ENCODE measurements at places on chromosomes 6 and 20. TPM values are rescaled to one million over a fixed set of nuclear protein-coding genes. Genes with fewer than 3 reads are reported as not detected.
A peak's percentile ranks its signal among the peaks of the same experiment; 100 is the strongest.

DNA sequence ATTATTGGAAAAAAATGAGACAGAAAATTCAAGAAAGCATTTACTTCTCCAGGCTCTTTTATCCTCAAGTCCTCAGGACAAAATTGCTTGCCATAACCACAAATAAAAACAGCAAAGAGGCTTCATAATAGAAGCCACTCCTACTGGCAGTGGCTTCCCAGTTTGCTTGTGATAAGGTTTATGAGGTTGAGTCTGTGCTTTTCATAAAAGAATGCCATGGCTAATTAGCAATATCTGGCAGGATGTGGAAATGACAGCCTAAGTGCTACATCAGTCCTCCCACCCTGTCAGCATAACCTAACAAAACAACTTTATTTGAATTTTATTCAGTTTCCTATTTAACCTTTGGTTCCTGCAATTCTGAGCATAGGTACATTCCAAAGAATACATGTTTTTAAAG is 80.9 kb upstream of the HTR1E start:
- H3K27me3 ChIP-seq: no peaks in the 10 kb centered on the region
- no peak overlapping the region for H3K27ac ChIP-seq
- no peak for DNase-seq
- H3K4me1 ChIP-seq: no peaks in the 10 kb centered on the region
- no peak overlapping the region for H3K4me3 ChIP-seq
- no peaks in the 10 kb centered on the region for H3K36me3 ChIP-seq

- no peaks in the 10 kb centered on the region for H3K27me3 ChIP-seq
- no peak for DNase-seq
- H3K4me3 ChIP-seq: no peak overlapping the region
- H3K36me3 ChIP-seq: no peaks in the 10 kb centered on the region
- H3K4me1 ChIP-seq: no peaks in the 10 kb centered on the region
Measured at GRCh38 chr6:98241630-98242029, 592.7 kb upstream of the POU3F2 start.

DNA sequence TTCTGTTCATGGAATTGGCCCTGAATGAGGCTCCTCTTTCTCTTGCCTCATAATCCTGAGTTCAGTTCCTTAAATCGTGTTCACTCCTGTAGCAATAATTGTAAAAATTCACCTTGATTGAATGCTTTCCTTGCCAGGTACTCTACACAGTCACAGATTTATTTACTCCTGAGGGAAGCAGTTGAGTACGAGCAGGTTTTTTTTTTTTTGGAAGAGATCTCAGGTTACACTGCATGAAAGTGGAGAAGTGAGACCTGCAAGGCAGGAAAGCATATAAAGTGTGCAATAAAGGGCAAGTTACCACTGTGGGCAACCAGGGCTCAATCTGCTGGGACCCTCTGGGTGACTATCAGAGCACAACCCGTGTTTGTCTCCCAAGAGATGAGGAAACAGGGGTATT is 93.0 kb upstream of the DOK5 start:
- H3K4me3 ChIP-seq: no peak overlapping the region
- H3K27me3 ChIP-seq: no peaks in the 10 kb centered on the region
- no peaks in the 10 kb centered on the region for H3K4me1 ChIP-seq
- no peaks in the 10 kb centered on the region for H3K36me3 ChIP-seq
- no peak overlapping the region for H3K27ac ChIP-seq

- no peak overlapping the region for H3K4me3 ChIP-seq
- peaks cover 9% of the 10 kb centered on the region for H3K4me1 ChIP-seq
- no peak overlapping the region for H3K27ac ChIP-seq
- H3K27me3 ChIP-seq: no peaks in the 10 kb centered on the region
- H3K36me3 ChIP-seq: no peaks in the 10 kb centered on the region
- no peak for DNase-seq
Measured at GRCh38 chr20:41145317-41145716, 8.0 kb downstream of the PLCG1 start.

DNA sequence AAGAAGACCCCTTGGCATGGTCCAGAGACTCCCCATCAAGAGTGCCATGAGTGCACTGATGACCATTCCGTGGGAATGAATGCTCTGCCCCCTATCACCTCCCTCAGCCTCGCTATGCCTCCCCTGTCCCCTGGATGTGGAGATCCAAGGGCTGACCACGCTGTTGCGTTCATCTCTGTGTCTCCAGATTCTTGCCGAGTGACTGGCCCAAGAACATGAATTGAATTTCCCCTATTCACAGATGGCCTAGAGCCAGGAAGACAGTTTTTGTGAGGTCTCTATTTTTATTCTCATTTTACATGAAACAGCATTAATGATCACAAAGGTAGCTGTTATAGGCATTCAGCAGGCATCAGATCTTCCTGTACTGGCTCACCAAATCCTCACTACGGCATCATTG is 33.6 kb downstream of the MAFB start:
- H3K4me1 ChIP-seq: no peaks in the 10 kb centered on the region
- H3K27me3 ChIP-seq: no peaks in the 10 kb centered on the region
- H3K27ac ChIP-seq: no peak overlapping the region
- no peaks in the 10 kb centered on the region for H3K36me3 ChIP-seq

- H3K4me1 ChIP-seq: no peaks in the 10 kb centered on the region
- DNase-seq: no peak
Measured at GRCh38 chr6:118171852-118172251, 264.8 kb downstream of the SLC35F1 start.

DNA sequence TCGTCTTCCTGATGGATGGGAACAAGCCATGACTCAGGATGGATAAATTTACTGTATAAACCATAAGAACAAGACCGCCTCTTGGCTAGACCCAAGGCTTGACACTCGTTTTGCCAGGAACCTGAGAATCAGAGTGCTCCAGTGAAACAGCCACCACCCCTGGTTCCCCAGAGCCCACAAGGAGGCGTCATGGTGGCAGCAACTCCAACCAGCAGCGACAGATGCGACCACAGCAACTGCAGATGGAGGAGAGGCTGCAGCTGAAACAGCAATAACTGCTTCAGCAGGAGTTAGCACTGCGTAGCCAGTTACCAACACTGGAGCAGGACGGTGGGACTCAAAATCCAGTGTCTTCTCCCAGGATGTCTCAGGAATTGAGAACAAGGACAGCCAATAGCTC is 100.9 kb upstream of the SAMD5 start:
- no peaks in the 10 kb centered on the region for H3K27me3 ChIP-seq
- no peaks in the 10 kb centered on the region for H3K36me3 ChIP-seq
- no peak overlapping the region for H3K27ac ChIP-seq
- no peak for DNase-seq
- H3K4me3 ChIP-seq: no peak overlapping the region

DNA sequence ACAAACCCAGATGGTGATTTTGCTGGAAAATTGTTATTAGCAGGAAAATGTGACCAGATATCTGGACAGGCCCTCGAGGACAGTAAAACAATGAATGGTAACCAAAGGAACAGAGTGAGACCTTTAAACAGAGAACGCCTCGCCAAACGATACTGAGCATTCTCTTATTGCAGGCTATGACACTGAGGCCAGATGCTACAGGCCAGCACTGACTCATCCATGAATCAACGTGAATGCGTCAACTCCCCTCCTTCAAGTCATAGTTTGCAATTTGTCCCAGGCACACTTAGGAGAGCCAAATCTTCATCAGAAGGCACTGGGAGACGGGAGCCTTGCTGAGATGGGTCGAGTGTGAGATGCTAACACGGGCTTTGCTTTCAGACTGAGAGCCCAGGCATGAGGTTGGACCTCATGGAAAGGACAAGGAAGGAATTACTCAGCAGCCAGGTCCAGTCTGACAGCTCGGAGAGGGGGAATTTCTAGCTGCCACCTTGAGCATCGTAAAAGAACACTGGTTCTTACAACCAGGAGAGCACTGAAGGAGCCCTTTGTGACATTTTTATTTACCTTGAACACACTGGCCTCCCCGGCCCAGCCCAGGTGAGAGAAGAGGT is 60.7 kb downstream of the BMP7 start:
- H3K36me3 ChIP-seq: no peaks in the 10 kb centered on the region
- no peak overlapping the region for H3K27ac ChIP-seq
- H3K4me3 ChIP-seq: no peak overlapping the region
- DNase-seq: peak; percentile 91

- peaks cover 25% of the 10 kb centered on the region for H3K27me3 ChIP-seq
- no peak overlapping the region for H3K4me3 ChIP-seq
- H3K36me3 ChIP-seq: no peaks in the 10 kb centered on the region
- H3K4me1 ChIP-seq: no peaks in the 10 kb centered on the region
- no peak overlapping the region for H3K27ac ChIP-seq
- DNase-seq: peak; percentile 66
Measured at GRCh38 chr6:33118525-33119123, 42.8 kb downstream of the HLA-DPB1 start.

DNA sequence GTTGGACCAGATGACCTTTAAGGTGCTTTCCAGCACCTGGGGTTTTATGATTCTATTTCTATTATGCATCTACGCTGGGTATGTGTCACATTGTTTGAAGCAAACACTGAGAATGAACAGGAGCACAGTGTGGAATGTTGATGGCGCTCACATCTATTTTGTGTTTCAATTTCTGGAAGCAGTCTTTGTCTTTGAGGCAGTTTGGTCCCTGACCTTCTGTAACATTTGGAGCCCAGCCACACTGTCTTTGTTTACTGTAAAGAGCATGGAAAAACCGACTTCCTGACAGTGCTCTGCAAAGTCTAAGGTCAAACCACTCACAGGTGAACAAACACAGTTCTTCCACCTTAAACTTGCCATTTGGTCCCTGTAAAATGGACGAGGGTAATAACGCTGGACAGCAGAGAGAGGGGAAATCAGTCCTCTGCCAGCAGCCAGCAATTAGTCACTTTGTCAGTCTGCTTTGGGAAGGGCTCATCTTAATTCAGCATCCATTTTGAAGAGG is 155.5 kb downstream of the PRL start:
- no peak for DNase-seq
- no peak overlapping the region for H3K27ac ChIP-seq
- H3K4me3 ChIP-seq: no peak overlapping the region

GRCh38 chr6:138493413-138493812 is 5.9 kb downstream of the NHSL1 start:
- H3K4me1 ChIP-seq: no peaks in the 10 kb centered on the region
- H3K36me3 ChIP-seq: no peaks in the 10 kb centered on the region
- peak; percentile 91 for DNase-seq

- no peak overlapping the region for H3K4me3 ChIP-seq
- peak overlapping the region; percentile 28 for H3K27ac ChIP-seq
- H3K27me3 ChIP-seq: no peaks in the 10 kb centered on the region
Measured at GRCh38 chr6:44036699-44037101, 90.6 kb downstream of the MRPL14 start.

- no peak overlapping the region for H3K27ac ChIP-seq
- DNase-seq: no peak
- no peaks in the 10 kb centered on the region for H3K27me3 ChIP-seq
- H3K4me3 ChIP-seq: no peak overlapping the region
Measured at GRCh38 chr6:108820006-108820405, 28.2 kb upstream of the ARMC2 start.

- no peak for DNase-seq
- H3K27ac ChIP-seq: no peak overlapping the region
- no peaks in the 10 kb centered on the region for H3K4me1 ChIP-seq
- peaks cover 9% of the 10 kb centered on the region for H3K36me3 ChIP-seq
Measured at GRCh38 chr6:17628873-17629272, 28.8 kb downstream of the FAM8A1 start.

GRCh38 chr6:109187399-109188114 is 92.2 kb downstream of the CEP57L1 start:
- no peak overlapping the region for H3K27ac ChIP-seq
- DNase-seq: peak; percentile 49
- no peaks in the 10 kb centered on the region for H3K36me3 ChIP-seq
- H3K4me1 ChIP-seq: no peaks in the 10 kb centered on the region
- H3K27me3 ChIP-seq: peaks cover 9% of the 10 kb centered on the region

GRCh38 chr6:89146718-89147700 is 1.2 kb downstream of the PM20D2 start:
- H3K27me3 ChIP-seq: no peaks in the 10 kb centered on the region
- no peaks in the 10 kb centered on the region for H3K36me3 ChIP-seq
- peaks cover 3% of the 10 kb centered on the region for H3K4me1 ChIP-seq
- DNase-seq: peak; percentile 40
- peak overlapping the region; percentile 64 for H3K4me3 ChIP-seq

GRCh38 chr6:168706471-168707177 is 265.6 kb downstream of the SMOC2 start:
- H3K4me3 ChIP-seq: no peak overlapping the region
- no peak for DNase-seq
- no peaks in the 10 kb centered on the region for H3K4me1 ChIP-seq
- H3K27ac ChIP-seq: no peak overlapping the region
- H3K27me3 ChIP-seq: no peaks in the 10 kb centered on the region
- H3K36me3 ChIP-seq: no peaks in the 10 kb centered on the region

GRCh38 chr6:136086686-136087085 is 163.4 kb downstream of the MTFR2 start:
- peak overlapping the region; percentile 26 for H3K27ac ChIP-seq
- H3K4me1 ChIP-seq: no peaks in the 10 kb centered on the region
- no peaks in the 10 kb centered on the region for H3K27me3 ChIP-seq
- no peaks in the 10 kb centered on the region for H3K36me3 ChIP-seq

DNA sequence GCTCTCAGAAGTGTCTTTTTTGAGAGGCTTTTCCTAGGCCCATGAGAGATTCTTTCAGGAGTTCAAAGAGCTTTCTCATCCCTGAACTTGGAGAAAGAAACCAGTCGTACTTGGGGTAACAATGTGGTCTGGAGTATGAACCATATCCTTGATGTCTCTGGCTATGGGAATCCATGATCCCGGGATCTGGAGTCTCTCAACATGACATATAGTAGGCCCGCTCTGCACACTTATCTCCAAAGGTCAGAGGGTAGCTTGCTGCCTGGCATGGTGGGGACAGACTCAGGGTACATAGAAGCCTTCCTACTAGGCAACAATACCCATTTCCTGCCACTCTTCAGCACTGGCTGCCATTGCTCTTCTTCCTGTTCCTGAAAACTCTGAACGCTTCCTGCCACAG is 42.2 kb upstream of the NFATC2 start:
- H3K4me1 ChIP-seq: peaks cover 2% of the 10 kb centered on the region
- H3K4me3 ChIP-seq: no peak overlapping the region
- H3K36me3 ChIP-seq: no peaks in the 10 kb centered on the region
- no peak for DNase-seq

DNA sequence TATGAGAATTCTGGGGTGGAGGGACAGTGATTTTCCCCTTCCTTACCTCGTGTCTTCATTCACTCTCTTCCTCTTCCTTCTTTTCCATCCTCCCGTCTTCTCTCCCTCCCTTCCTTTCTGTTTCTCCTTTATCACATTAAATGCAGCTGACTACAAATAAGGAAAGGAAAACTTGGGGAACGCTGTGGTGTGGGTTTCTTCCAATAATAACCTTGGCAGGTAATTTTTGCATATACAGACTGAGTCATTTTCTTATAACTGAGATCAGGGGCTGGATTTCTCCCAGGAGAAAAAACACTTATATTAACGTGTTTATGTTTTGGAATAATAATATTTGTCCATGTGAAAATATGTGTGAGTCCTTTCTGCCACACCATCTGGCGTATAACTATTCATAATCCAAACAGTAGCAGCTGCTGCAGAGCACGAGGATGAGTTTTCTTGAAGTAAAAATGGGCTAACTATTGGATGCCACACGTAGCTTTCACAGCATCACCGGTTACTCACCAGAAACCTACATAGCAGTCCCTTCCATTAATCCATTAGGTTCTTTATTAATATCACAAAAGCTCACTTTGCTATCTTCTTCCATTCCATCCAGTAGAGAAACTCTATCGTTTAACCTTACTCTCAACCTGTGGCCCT is 139.2 kb upstream of the SASH1 start:
- DNase-seq: peak; percentile 83
- H3K27me3 ChIP-seq: peaks cover 2% of the 10 kb centered on the region
- H3K4me1 ChIP-seq: no peaks in the 10 kb centered on the region
- H3K36me3 ChIP-seq: no peaks in the 10 kb centered on the region

Gene TDRD6
- 0.33 TPM for total RNA-seq

Gene EDN1
- 0.26 TPM for total RNA-seq

Gene IL17A
- not detected for total RNA-seq

Gene ERVFRD-1
- not detected for total RNA-seq

Gene DLK2
- total RNA-seq: under 0.01 TPM

Gene PI3
- total RNA-seq: not detected
